NCI-H187 treated with DMSO at 0.1 percent for 48 hours (cell line): ENCODE measurements at places on chromosomes 3 and 15.

GRCh38 chr15:80599359-80599758 is 95.8 kb upstream of the ABHD17C start:
- no peak for DNase-seq

- DNase-seq, result no peak
Observed at GRCh38 chr3:189166321-189166720, 5.5 kb upstream of the TPRG1 start.

DNA sequence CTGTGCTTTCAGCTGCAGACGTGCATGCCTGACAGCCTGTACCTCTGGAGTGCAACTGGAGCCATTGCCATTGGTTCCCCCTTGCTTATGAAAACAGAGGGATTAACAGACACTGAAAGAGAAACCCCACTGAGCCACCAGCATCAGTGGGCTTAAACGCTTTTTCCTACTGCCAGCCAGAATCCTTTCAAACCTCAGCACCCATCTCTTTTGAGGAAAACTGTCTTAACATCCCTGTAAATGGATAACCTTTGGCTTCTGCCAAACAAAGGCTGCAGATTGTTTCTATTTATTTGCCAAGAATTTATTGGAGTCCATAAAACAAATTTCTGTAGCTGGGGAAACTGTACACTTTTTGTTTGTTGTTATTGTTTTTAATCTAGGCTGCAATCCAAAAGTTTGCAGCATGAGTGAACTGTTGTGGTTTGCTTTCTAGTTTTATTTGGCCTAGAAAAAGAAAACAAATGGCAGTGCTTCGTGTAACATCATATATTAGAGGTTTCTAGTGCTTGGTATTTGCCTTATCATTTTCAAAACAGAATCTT is 369.2 kb upstream of the IL12A start:
- DNase-seq, result no peak

DNA sequence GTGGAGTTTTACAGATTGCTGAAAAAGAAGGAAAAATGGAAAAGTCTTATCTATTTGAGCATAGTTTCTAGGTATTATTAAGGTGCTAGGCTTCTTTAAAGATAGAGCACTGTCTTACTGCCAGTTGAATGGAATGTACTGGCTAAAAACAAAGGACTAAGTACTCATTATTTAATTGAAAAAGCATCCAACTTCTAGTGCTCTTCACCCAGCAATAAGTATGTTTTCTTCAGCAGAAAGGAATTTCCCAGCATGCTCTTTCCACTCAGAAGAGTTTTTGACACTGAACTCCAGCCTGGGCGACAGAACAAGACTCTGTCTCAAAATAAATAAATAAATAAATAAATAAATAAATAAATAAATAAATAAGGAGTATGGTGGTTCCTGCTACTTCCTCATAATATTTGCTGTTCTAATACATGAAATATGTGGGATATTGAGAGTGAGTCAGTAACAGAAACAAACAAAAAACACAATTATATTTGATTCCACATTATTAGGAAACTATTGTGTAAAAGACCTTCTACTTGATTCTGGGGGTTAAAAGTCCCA is 70.6 kb downstream of the ATP13A4 start:
- no peak for DNase-seq

- no peak for DNase-seq
Observed at GRCh38 chr3:29334706-29335105, 53.8 kb downstream of the RBMS3 start.
